Kidney (tissue), 22 donors: ENCODE measurements at places on chromosomes 16 and 17.

- no peak for DNase-seq
Measured at GRCh38 chr16:56387396-56387795, 37.9 kb downstream of the AMFR start.

- no peak for DNase-seq
Measured at GRCh38 chr17:45441526-45442310, 9.0 kb upstream of the ARHGAP27 start.

- DNase-seq = no peak
Measured at GRCh38 chr17:40281663-40282062, 6.0 kb upstream of the CDC6 start.

GRCh38 chr16:64534180-64534780 is 587.6 kb downstream of the CDH11 start:
- DNase-seq = no peak

GRCh38 chr17:1006054-1006453 is 9.1 kb downstream of the TIMM22 start:
- peak; percentile 88 for DNase-seq

GRCh38 chr17:67238991-67239390 is 6.0 kb downstream of the HELZ start:
- DNase-seq = no peak

- no peak for DNase-seq
Measured at GRCh38 chr16:47928008-47928407, 227.8 kb downstream of the ABCC12 start.

- no peak for DNase-seq
Measured at GRCh38 chr16:62256406-62256805, 220.2 kb upstream of the CDH8 start.

DNA sequence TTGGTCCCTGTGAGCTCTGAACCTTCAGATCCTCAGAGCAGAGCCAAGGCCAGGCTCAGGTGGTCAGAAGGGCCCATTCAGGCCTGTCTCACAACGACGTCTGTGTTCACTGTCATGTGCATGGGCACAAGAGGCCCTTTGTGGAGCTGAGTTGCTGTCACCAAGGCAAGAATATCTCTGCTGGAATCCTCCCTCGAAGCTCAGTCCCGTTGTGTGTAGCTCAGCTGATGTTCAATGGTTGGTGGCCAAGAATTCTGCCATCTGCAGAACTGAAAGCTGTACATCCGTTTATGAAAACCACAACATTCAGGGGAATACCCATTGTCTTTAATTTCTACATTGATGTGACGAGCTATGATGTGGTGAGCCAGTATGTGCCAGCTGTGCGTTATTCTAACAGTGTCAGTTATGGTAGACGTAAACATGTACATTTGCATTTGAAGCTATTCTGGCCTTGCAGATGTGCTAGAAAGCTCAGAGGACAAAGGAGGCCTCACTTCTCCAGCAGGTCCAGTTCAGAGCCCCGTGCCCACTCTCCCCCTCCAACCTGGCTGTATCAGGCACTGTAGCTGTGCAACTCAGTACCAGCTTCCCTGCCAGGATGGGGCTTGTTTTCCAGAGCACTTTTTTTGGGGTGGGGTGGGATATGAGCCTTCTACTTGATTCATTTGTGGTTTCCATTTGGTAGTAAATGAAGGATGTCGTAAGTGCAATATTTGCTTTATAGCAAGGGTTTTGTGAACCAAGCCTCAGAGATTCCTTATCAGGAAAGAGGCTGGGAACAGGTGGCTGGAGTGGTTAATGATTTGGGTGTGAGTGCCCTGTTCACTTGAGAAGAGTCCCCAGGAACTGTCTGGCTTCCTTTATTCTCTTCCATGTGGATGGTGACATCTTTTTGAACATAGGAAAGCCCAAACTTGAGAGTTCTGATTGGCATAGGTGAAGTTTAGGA is 56.1 kb downstream of the B9D1 start:
- DNase-seq = no peak

DNA sequence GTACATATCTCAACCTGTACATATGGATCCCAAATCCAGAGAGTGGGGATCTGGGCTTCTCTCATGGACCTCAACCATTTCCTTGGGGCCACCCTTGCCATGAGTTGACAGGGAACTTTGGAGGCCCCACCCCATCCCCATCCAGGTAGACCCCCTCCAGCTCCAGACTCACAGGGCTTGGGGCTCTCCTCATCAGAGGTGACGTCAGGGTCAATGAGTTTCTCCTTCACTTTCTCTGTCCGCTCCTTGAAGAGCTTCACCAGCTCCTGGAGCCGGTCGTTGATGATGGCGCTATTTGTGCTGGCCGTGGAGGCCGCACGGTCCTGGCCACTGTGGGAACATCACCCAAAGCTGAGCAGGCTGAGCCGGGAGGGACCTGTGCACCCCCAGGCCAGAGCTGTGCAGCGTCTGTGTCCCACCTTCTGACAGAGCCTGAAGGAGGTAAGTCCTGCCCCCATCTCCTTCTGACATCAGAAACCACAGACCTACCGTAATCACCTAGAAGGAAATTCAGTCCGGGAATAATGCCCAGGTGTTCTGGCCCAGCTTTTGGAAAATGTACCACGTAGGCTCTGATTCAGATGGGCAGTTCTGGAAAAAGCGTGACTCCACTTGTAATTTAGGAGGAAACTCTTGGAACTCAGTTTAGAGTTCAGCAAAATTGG is 50.6 kb downstream of the CNGB1 start:
- no peak for DNase-seq

DNA sequence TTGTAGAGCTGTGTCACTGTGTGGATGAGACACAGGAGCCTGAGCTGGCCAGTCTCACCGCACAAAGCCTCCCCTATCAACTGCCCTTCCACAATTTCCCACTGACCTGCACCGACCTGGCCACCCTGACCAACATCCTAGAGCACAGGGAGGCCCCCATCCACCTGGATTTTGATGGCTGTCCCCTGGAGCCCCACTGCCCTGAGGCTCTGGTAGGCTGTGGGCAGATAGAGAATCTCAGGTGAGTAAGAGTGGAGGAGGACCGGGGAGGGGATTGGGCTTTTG is 37.4 kb downstream of the NLRC5 start:
- no peak for DNase-seq

DNA sequence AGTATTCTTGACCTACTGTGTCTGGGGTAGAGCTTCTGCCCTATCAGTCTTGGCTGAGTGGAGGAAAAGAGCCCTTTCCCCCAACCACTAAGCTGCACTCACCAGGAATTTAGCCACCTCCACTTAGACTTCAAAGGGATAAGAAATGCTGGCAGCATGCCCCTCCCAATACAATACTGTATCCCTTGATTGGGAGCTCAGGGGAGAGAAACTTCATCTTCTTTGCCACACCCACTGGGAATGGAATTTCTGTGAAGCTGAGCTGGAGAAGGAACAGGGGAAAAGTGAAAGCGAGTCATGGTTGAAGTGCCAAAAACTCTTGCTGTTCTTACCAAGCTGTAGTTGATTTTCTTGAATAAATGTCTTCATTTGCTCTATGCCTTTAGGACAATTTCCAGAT is 68.8 kb downstream of the CEP112 start:
- DNase-seq = peak; percentile 14

DNA sequence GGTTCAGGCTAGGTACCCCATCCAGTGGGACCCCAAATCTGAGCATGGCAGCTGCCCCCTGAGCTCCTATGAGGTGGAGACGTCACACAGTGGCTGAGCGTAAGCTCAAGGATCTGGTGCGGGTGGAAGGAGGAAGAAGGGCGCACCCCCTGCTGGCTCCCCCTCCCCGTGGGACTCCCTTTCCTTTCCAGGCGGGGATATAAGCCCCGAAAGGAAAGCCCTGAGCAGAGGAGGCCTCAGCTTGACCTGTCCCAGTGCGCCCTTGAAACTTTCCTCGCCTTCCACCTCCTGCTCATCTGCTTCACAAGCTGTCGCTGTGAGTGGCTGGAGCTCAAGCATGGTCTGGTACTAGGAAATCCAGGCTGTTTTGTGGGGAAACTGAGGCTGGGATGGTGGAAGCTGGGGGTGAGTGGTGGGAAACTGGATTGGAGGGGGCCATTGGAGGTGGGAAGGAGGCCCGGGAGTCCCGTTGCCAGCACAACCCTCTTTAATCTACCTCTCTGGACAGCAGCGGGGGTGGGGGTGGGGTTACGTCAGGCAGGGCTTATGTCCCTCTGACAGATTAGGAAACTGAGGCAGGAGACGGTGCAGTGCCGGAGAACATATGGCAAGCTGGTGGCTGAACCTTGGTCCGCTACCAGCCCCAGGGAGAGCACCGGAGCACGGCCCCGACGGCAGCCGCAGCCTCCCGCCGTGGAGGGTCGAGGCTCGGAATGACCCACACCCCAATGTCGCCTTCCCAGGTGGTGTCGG is 92.3 kb upstream of the TMEM97 start:
- DNase-seq = peak; percentile 55

GRCh38 chr16:35752773-35753558 is 2293.6 kb downstream of the TP53TG3F start:
- DNase-seq = no peak

DNA sequence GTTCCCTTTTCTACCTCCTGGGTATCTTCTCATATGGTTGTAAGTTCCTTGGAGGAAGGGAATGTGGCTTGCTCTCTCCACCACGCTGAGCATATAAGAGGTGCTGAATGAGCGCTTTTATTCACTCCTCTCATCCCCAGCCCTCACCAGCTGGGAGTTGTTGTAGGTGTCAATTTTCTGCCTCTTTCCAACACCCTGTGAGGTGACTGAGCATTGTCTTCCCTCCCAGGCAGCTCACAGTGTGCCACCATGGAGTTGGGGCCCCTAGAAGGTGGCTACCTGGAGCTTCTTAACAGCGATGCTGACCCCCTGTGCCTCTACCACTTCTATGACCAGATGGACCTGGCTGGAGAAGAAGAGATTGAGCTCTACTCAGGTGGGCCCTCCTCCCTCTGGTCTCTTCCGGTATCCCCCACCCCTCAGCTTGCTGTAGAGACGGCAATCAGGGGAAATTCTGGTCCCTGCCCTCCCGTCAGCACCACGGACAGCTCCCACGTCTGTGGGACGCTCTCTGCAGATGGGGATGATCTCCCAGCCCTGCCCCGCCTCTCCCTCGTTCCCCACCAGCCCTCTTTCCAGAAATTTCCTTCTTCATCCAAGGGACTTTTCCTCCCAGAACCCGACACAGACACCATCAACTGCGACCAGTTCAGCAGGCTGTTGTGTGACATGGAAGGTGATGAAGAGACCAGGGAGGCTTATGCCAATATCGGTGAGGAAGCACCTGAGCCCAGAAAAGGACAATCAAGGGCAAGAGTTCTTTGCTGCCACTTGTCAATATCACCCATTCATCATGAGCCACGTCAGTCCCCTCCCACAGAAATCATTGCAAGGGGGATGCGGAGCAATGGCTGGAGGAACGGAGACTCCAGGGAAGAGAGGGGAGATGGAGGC is 18.3 kb downstream of the CIITA start:
- DNase-seq = no peak

DNA sequence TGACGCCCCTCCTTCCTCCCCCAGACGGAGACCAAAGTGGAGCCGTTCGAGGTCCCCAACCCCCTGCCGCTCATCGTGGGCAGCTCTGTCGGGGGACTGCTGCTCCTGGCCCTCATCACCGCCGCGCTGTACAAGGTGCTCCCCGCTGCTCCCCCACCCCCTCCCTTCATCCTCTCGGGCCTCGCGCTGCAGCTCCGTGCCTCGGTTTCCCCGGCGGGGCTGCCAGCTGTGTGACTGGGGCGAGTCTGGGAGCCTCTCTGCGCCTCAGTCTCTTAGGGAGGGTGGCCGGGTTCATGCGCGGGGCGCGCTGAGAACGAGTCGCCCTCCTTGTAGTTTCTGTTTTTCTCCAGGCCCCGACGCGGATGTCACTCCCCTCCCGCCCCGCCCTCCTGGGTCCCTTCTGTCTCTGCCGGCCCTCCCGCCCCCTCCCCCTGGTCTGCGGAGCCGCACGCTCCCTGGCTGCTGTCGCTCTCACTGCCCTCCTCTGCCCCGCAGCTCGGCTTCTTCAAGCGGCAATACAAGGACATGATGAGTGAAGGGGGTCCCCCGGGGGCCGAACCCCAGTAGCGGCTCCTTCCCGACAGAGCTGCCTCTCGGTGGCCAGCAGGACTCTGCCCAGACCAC is 23.7 kb upstream of the ITGAX start:
- peak; percentile 21 for DNase-seq

- no peak for DNase-seq
Measured at GRCh38 chr17:33086878-33087277, 95.2 kb downstream of the SPACA3 start.

DNA sequence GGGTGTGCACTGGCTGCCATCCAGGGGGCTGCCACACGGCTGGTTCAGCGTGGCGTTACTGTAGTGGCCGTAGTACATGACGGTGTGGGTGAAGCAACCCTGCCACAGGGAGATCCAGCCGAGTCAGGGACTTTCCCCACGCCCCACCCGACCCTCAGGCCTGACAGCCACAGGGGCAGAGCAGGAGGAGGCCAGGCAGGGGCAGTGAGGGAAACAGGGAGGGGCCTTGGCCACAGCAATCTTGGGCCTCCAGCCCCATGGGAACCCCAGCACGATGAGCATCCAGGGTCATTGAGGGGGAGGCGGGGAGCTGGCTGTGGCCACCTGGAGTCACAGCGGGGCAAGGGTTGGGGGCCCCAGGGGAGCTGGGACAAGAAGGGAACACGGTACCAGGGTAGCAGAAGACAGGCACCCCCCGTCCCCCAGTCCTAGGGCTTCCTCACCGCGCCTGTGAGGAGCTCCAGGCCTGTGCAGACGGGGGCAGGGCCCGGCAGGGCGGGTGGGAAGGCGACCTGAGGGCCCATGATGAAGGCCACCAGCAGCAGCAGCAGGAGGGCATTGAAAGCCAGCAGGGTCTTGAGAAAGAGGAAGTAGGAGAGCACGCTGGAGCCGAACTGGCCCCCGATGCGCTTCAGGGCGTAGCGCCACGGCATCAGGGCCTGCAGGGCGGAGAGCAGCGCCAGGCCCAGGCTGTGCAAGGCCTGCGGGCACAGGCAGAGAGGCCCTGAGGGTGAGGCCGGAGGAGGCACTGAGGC is 4.3 kb downstream of the TMC6 start:
- no peak for DNase-seq

GRCh38 chr17:75985986-75986385 is 6.9 kb downstream of the TEN1 start:
- DNase-seq = no peak

- no peak for DNase-seq
Measured at GRCh38 chr16:88331989-88332920, 50.5 kb upstream of the ZNF469 start.

GRCh38 chr16:13231365-13231764 is 330.0 kb downstream of the SHISA9 start:
- DNase-seq = no peak

DNA sequence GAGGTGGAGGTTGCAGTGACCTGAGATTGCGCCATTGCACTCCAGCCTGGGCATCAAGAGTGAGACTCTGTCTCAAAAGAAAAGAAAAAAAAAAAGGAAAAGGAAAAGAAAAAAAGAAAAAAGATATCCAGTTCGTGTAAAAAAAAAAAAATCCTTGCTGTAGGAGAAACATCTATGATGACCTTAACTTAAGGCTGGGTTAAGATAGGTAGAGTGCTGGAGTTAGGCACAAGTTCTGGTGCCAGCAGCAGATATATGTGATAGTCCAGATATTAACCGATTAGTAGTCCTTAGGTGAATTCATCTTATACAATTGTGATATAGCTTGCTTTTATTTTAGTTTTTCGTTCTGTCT is 17.2 kb downstream of the PSMD11 start:
- DNase-seq = no peak

DNA sequence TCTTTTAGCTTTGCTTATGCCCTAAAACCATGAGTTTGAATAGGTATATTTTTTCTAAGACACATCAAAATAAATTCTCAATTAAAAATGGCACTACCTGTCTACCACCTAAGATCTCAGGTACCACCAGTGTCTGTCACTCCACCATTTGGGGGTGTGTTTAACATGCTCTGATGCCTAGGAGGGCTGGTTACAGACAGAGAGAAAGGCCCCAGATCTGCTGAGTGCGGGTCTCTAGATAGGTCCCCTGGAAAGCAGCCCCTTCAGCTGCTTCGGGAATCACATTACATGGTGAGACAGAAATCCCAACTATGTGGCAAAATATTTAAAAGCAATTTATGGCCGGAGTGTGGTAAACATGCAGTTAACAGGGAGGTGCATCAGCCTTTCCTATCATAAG is 653 bp upstream of the VAC14 start:
- no peak for DNase-seq
